ENCODE measurements at places on chromosomes 11 and 22. TPM values are rescaled to one million over a fixed set of nuclear protein-coding genes. Genes with fewer than 3 reads are reported as not detected.

DNA sequence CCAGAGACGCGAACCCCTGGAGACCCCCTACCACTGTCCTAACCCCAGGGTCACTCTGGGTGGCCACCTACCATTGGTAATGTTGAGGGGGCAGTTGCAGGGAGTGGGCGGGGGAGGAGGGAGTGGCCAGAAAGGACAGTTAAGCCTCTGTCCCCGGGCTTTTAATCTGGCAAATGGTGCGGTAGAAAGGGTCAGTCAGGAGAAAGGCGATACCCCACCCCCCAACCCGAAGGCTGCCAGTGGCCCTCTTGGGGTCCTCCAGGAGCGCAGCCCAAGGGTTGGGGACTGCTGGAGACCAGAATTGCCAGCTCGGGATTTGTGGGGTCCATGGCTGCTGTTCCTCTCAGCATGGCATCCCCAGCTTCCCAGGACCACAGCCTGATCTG is 742 bp downstream of the P2RY2 start:
- no peak for DNase-seq

DNA sequence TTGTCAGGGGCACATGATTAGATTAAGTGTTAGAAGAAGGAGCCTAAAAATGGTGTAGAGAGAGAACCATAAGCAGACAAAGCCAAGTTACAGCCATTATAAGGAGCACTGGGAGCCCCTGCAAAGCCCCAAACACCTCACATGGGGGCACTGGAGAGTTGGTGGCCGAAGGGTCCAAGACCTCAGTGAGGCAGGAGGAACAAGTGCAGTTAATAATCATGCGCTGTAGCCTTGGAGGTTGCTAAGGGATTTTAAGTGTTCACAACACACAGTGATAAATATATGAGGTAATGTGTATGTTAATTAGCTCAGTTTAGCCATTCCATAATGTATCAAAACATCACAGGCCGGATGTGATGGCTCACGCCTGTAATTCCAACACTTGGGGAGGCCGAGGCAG is 54.4 kb upstream of the JAM3 start:
- DNase-seq, result no peak

- no peak for DNase-seq
Observed at GRCh38 chr11:30432178-30432577, 109.3 kb downstream of the ARL14EP start.

The IL10RA gene
- total RNA-seq, result 0.38 TPM

DNA sequence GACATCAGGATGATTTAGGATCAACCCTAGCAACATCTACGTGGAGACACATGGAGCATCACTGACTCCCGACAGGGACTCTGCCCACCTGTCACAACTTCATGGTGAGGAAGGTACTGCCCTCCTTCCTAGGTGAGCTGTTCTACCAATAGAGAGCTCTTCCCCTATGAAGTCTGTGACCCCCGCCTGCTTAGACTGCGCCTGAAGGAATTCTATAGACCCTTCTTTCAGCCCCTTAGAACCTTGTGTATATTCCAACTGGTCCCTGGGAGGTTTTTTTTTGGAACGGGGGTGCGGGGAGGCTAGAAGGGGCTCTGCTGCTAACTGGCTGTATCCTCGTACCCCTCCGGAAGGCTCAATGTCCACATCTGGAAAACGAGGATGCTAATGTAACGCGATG is 566 bp downstream of the INTS4 start:
- DNase-seq, result no peak

All from mesothelial cell of epicardium (in vitro differentiated cells).